Fibroblast of villous mesenchyme (primary cell): ENCODE measurements at places on chromosomes 12 and 14. TPM values are rescaled to one million over a fixed set of nuclear protein-coding genes. Genes with fewer than 3 reads are reported as not detected.

PLBD1 gene
- total RNA-seq, result 10.0 and 18.1 TPM in 2 replicates

GPD1 gene
- total RNA-seq, result under 0.01 TPM in 1 of 2 replicates, not detected in the other

PHLDA1 gene
- 68.3 and 70.4 TPM in 2 replicates for total RNA-seq

NAP1L1 gene
- total RNA-seq, result 188 and 233 TPM in 2 replicates

PLEKHG3 gene
- 8.7 and 11.2 TPM in 2 replicates for total RNA-seq

PTPRB gene
- total RNA-seq, result 0.43 and 0.97 TPM in 2 replicates

RILPL2 gene
- total RNA-seq, result 3.5 and 5.6 TPM in 2 replicates

LGMN gene
- total RNA-seq, result 41.5 and 45.7 TPM in 2 replicates

PTPN6 gene
- total RNA-seq, result not detected in 2 replicates
